ENCODE measurements at places on chromosomes 3 and 15.

- no peak for DNase-seq
Measured at GRCh38 chr3:112467539-112467938, 31.7 kb downstream of the BTLA start.

GRCh38 chr15:76753131-76753530 is 152.0 kb downstream of the SCAPER start:
- DNase-seq, result no peak

DNA sequence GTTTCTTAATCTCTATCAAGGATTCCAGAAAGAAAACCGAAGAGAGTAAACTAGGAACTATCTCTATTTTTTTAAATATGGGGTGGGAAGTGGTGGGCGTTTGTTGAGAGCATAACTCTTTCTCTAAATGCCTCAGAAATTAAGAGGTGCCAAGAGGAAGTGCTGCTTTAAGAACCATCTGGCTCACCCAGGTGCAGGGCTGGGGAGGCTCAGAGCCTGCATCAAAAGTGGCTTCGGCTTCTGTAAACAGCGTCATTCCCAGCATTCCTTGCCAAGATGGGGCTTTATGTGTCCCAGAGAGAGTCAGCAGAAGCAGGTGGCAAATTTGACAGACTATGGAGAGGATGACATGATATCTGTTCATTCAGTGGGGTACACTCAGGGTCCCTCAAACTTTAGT is 123.3 kb upstream of the BFSP2 start:
- no peak for DNase-seq

DNA sequence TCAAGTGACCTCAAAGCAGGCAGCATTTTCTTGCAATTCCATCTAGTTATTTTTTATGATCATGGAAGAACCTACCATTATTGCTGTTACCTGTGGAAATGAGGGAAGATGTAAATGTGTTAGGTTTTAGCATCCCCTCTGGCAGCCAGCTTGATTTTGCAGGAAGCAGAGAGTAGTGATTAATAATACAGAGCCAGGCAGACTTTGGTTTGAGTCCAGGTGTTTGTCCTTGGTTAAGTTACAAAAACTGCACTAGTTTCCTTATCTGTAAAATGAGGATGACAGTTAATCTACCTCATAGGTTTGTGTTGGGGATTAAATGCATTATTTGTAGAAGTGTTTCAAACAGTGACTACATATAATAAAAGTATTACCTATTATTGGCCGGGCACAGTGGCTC is 6.7 kb upstream of the ZNF621 start:
- DNase-seq, result no peak

GRCh38 chr15:101359365-101359947 is 64.4 kb upstream of the SNRPA1 start:
- DNase-seq, result no peak

DNA sequence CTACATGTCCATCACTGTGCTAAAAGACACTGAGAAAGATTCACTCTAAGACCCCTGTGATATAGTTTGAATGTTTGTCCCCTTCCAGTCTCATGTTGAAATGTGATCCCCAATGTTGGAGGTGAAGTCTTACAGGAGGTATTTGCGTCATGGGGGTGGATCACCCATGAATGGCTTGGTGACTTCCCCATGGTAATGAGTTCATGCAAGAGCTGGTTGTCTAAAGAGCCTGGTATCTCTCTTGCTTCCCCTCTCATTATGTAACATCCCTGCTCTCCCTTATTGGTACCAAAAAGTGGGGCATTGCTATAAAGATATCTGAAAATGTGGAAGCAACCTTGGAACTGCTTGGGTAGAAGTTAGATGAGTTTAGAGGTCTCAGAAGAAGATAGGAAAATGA is 32.2 kb upstream of the FAM174B start:
- no peak for DNase-seq

GRCh38 chr15:51416129-51416528 is 74.7 kb downstream of the GLDN start:
- no peak for DNase-seq

GRCh38 chr3:21477541-21478288 is 273.3 kb downstream of the ZNF385D start:
- no peak for DNase-seq

DNA sequence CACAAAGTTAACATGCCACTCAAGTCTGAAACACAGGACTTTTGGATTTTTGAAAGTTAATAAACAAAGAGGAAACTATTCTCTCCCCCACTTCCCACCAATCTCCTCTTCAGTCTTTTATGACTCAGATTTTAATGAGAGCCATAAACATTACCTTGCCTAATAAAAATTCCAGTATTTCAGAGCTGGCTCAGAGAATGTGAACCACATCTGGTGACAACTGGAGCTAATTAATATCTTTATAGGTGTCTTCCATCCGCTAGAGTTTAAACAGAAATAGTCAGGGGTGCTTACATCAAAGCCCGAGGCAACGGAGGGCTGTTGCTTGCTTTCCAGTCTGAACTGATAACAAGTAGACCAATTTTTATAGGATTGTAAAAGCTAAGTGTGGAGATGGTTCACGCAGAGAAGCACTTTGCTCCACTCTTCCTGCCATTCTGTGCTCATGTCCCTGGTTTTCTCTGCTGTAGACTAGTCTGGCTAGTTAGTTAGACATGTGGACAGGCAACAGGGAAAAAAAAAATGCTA is 363.6 kb downstream of the NR2F2 start:
- DNase-seq, result no peak

GRCh38 chr15:28273468-28273867 is 48.5 kb downstream of the HERC2 start:
- DNase-seq, result no peak

GRCh38 chr15:47582233-47582632 is 135.1 kb upstream of the SEMA6D start:
- no peak for DNase-seq

DNA sequence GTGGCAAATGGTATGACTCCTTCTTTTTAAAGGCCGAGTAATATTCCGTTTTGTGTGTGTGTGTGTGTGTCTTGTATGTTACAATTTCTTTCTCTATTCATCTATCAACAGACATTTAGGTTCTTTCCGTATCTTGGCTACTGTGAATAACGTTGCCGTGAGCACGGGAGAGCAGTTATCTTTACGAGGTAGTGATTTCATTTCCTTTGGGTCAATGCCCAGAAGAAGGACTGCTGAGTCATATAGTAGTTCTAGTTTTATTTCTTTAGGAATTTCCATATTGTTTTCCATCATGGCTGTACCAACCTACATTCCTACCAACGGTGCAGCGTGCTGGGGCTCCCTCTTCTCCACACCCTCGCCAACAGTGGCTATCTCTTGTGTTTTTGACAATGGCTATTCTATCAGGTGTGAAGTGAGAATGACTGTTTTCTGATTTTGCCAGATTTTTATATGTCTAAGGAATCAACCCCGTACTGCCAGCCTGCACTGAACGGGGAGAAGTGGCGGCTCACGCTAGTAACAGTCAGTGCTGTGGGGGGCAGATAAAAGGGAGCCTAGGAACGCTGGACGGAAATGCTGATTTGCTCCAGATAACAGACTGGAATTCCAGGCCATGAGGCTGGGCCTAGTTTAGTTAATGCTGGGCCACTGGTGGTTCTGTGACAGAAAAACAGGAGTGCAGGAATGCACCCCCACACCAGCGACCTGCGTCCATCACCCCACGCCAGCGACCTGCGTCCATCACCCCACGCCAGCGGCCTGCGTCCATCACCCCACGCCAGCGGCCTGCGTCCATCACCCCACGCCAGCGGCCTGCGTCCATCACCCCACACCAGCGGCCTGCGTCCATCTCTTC is 168.1 kb downstream of the XXYLT1 start:
- DNase-seq, result no peak

DNA sequence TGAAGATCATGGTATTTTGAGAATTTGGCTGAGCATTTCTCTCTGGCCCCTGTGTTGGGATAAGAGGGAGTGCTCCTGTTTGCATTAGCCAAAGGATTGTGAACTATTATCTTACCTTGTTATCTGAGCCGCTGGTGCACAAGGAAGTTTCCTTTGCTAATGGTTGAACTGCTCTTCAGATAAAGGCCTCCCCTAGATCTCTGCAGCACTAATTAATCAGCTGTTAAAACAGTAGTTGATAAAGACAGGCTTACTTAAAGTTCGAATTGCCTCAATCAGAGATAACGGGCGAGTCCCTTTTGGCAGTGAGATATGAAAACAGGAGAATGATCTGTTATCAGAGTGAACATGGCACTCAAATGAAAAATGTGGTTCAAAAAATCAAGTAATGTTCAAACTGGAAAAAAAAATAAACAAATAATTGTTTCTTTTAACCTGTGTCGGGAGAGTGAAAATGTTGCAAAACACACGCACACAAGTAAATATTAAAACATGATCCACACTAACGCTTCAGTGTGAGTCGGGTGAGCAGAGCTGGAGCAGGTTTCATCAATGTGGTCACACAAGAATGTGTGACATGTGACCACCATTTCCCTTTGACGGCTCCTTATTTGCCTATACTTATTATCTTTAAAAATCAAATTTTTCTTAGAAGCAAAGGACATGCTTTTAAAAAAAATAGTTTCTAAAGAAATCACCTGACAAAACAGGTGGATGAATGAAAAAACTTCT is 469.1 kb downstream of the SOX2 start:
- DNase-seq, result no peak

DNA sequence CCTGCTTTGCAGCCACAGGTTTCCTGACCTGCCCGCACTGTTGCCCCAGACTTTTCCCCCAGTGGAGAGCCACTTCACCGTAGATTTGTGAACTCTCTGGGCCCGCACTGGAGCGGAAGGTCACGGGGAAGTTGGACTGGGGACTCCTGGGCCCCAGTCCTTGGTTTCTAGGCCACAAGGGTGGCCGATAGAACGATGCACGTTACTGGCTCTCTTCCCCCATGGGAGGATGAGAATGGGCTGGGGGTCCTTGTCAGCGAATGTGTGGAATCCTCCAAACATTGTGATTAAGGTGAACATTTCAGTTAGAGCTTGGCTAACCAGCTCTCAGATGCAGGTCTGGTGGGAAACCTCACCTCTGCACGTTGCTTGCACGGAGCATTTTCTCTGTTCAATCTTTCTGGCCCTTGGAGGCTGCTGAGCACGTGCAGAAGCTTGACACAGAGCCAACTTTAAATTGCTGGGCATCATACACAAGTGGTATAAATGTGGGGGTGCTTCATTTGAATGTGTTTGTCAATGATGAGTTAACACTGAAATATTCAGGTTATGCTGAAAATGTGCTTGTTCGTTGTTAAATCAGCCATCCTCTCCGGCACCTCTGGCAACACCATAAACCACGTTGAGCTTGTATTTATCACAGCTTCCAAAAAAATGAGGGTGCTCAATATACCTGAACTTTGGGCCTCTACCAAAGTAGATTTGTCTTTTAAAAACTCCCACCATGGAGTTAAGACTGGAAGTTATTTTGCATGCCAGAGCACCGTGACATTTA is 976 bp downstream of the DIS3L start:
- no peak for DNase-seq

GRCh38 chr15:63491116-63491827 is 13.1 kb upstream of the USP3 start:
- DNase-seq, result no peak

GRCh38 chr15:77243135-77243534 is 172.2 kb upstream of the TSPAN3 start:
- DNase-seq, result no peak

DNA sequence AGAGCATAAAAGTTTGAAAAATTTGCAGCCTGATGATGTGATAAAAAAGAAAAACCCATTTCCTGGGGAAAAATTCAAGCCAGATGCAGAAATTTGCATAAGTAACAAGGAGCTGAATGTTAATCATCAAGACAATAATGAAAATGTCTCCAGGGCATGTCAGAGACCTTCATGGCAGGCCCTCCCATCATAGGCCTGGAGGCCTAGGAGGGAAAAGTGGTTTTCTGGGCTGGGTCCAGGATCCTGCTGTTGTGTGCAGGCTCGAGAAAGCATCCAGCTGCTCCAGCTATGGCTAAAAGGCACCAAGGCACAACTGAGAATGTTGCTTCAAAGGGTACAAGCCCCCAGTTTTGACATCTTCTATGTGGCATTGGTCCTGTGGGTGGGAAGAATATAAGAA is 1014.0 kb downstream of the SI start:
- DNase-seq, result no peak

DNA sequence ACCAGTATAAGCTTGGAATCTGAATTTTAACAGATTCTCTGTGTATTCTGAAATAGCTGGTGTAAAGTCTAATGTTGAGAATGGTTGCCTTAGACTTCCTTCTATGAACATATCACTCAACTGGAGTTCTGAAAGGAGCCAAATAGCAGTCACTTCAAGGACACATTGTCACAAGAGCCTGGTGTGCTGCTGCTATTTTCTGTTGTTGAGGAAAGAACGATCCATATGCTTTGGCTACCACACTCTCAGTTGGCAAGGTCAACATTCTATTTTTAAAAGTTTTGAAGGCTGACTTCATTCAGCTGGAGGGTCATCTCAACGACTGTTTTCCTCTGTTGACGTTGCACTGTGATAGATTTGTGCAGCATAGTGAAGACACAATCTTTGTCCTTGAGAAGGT is 248.7 kb downstream of the TUSC7 start:
- DNase-seq, result no peak

DNA sequence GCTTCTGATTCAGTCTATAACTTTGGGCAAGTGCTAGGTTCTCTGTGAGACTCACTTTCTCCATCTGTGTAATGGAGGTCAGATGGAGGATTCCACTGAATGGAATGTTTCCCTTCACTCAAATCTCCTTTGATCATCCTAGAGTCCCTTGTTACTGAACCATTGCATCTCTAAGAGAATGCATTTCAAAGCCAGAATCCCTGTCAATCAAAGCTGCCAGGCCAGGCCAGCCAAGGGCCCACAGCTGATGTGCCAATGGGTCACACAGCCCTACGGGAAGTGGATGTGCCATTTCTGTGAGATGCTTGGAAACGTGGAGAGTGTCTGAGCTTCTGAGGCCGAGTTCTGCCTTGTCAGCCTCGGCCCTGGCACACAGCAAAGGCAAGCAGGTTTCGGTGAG is 32.4 kb downstream of the SCN5A start:
- DNase-seq, result no peak

GRCh38 chr3:101096444-101096843 is 103.2 kb upstream of the ABI3BP start:
- no peak for DNase-seq

DNA sequence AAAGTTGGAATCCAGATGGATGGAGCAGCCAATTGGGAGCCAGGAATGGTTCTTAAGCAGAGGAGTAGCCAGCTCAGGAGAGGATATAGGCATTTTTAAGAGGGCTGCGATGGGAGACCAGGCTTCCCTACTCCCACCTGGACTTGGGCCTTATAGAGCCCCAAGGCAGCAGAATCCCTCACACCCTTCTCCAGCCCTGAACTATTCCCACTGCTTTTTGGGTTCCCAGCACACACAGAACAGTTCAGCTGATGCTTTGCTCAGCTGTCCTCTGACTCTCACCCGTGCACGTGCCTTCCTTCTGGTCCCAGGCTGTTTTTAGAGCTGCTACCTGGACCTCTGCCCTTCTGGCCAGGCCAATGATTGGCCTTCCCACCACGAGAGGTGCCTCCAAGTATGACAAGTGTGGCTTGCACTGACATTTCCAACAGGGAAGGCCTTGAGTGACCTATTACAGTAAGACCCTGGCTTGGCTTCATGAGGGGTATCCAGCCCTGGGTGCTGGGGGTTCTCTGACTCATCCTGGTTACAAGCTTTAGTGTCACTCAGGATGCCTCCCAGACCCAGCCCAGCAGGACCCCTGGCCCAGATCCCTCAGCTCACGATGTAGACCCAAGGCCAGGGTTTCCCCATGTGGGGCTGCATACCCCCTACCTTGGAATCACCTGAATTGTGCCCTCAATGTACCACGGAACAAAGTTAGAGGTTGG is 25.2 kb downstream of the NOX5 start:
- no peak for DNase-seq
